SHP77 treated with DMSO at 0.1 percent for 48 hours (cell line): ENCODE measurements at places on chromosomes 13 and 19.

DNA sequence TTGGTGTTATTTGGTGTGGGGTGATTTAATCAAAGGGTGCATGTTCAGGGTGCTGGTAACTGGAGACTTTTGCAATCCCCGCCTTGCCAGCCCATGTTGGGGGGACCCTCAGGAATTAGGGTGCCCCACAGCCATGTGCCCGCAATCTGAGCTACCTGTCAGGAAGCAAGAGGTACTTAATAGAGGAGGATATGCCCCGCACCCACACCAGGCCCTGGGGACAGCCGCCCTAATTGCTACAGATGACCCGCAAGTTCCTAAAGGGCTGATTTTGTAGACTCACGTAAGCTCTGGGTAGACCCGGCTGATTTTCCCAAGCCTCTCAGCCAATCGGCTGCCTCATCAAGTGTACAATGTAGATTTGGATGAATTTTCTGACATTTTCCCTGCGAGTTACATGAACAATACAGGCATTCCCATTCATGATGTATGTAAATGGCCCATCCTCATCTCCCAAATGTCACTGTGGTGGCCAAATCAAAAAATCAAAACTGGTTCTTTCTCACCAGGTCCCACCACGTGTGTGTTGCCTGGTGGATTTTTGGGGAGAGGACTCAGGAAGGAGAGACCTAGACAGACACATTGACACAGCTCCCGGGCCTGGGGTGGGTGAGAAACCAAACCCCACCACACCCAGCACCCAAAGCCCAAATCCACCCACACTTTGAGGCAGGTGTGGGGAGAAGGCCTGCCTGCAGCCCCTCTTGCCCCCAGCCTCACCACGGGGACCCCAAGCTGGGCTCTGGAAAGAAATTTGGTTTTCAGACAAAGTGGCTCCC is 119.2 kb upstream of the SPACA7 start:
- DNase-seq = no peak

- no peak for DNase-seq
Observed at GRCh38 chr13:41900918-41901317, 60.0 kb downstream of the VWA8 start.

GRCh38 chr13:20354722-20355121 is 122.6 kb upstream of the GJB6 start:
- DNase-seq = no peak

DNA sequence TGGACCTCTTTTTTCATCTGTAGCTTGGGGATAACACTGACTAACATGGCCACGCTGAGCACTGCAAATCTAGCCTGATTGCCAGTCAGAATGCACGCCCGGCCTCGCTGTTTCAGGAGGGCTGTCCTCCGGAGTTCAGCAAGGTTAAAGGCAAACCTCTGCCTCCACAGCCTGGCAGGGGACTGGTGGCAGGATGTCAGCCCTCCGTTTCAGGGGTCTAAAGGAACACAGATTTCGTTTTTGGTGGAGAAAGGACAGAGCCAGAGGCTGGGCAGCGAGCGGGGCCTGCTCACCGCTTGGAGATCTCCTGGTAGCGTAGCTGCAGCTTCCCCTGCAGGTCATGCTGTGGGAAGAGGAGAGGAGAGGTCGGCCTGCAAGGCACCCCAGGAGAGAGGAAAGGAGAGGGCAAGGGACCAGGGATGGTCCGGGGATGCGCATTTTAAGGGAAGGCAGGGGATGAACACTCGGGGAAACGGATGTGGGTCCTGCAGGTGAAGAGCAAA is 560 bp downstream of the NDUFA7 start:
- DNase-seq = no peak

DNA sequence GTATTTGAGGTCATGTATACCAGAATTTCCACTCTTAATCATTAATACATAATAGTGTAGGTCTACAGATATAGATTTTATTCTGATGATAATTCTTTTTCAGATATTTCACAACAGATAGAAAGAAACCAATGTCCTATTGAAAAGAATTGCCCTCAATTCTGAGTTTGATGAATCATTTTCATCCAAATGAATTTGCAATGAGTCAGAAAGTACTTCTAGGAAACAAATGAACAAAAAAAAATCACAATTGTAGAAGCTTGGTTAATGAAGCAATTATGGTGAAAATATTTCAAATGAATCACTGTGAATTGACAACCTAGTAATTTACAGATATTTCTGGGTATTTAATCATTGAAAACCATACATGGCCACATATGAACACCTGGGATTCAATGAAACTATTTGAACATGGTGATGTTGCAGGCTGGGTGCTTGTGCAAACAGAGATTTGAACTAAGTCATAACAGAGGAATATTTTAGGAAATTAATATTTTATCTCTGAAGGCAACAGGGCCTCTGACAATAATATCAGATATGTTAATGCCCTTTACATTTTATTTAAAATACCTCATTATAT is 360.9 kb downstream of the SLITRK5 start:
- no peak for DNase-seq

DNA sequence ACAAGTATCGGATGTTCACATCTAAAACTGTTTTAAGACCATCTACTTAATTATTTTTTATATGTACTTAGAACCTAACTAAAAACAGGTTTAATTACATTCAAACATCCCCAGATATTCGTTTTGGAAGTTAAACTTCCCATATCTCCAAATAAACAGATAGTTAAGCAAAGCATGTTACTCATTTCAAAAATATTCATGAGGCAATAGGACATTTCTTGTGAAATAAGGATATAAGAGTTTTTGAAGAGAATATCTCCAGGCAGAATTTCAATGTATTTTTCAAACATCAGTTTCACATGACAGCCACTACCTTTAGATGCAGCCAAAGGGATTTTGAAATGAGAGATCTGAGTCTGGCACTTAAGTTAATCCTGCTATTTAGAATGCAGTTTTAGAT is 697.5 kb downstream of the SLITRK1 start:
- DNase-seq = no peak

DNA sequence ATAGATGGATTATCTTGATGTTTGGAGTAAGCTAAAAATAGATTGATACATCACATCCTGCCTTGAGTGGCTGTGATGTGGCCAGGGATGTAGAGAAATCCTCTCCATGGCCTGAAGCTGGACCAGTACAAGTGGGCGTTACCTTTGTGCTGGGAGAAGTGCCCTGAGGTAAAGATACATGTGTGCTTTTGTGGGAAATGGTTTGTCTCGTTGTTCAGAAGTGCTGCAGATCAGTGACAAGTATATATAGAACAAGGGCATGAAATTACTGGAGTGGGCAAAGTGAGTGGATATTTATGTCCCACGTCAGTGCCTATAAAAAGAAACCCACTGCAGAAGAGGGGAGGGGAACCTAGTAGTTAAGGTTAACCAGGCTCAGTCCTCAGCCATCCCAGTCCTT is 12.2 kb upstream of the ZNF304 start:
- no peak for DNase-seq

DNA sequence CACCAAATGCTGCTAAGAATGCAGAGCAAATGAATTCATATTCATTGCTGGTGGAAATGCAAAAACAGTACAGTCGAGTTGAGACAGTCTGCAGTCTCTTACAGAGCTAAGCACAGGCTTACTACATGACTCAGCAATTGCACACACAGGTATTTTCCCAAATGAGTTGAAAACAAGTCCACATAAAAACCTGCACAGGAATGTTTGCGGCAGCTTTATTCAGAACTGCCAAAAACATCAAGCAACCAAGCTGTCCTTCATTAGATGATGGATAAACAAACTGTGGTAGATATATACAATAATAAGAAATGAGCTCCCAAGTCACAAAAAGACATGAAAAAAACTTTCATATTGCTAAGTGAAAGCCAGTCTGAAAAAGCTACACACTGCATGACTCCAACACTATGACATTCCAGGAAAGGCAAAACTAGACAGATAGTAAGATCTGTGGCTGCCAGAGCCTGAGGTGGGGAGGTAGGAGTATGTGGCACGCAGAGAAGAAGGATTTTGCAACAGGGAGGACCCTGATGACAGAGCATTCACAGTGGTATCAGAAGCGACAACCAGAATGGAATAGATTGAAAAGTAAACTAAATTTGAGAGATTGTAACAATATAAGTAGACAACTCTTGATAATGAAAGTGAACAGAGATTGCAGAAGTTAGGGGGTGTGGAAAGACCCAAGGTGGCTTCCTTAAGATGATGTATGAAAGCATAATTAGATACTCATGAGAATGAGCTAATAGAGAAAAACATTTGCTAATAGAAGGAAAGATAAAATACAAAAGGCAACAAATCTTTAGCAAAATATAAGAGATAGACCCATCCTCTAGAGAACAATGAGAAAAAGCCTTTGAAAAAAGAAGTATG is 52.7 kb downstream of the TSC22D1 start:
- no peak for DNase-seq

GRCh38 chr13:66313413-66313812 is 916.7 kb downstream of the PCDH9 start:
- DNase-seq = no peak

- DNase-seq = peak; percentile 27
Observed at GRCh38 chr19:32339988-32340874, 5.2 kb upstream of the ZNF507 start.

DNA sequence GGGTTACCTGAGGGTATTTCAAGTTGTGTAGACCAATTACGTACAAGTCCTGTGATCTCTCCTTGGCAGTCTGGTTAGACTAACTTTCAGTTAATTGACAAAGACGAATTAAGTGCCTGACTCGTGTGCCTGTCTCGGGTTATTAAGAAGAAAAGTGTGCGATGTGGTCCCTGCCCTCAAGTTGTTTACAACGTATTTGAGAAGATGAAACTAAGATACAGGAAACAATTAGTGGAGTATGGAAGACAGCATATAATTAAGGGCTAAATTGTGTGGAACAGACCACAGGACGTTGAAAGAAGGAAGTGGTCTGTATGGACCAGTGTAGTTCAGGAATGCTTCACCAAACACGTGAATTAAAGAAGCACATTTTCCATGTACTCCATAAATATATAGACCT is 49.2 kb downstream of the KLF5 start:
- DNase-seq = no peak

GRCh38 chr19:43572171-43572588 is 3.1 kb downstream of the XRCC1 start:
- DNase-seq = peak; percentile 22

DNA sequence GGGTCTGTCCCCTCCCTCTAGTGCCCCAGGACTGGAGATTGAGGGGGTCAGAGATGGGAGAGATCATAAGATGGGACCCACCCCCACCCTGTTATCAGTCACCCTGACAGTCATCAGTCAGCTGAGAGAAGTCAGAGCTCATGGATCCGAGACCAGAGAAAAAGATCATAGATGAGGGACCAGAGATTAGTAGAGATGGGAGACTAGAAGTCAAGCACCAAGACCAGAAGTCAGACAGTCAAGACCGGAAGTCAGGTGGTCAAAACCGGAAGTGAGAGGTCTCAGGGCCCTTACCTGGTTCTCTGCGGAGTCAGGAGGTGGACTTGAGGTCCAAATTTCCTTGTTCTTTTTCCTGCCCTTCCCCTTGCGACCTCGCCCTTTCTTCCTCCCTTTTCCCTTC is 7.0 kb downstream of the COL5A3 start:
- DNase-seq = no peak

GRCh38 chr13:76481738-76482137 is 404.5 kb downstream of the KCTD12 start:
- DNase-seq = no peak

- DNase-seq = no peak
Observed at GRCh38 chr13:106372199-106373155, 163.0 kb downstream of the EFNB2 start.

GRCh38 chr13:50645092-50645491 is 198.4 kb downstream of the DLEU7 start:
- no peak for DNase-seq

DNA sequence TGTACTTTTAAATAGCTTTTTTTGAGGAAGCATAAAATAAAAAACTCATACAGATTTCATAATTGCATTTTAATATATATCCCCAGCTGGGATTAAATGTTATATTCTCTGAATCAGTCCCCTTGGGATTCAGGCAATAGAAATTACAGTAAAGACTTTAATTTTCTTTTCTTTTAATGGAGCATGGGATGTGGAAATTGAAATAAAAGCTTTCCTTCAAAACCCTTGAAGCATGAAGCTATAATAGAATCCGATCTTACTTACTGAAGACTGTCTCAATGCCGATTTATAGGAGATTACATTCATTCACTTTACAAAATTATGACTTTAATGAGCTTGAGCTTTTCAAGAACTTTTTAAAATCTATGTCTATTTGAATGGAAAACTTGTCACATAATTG is 243.4 kb downstream of the SPRY2 start:
- DNase-seq = no peak

- DNase-seq = no peak
Observed at GRCh38 chr19:7982651-7983099, 22.8 kb downstream of the ELAVL1 start.

DNA sequence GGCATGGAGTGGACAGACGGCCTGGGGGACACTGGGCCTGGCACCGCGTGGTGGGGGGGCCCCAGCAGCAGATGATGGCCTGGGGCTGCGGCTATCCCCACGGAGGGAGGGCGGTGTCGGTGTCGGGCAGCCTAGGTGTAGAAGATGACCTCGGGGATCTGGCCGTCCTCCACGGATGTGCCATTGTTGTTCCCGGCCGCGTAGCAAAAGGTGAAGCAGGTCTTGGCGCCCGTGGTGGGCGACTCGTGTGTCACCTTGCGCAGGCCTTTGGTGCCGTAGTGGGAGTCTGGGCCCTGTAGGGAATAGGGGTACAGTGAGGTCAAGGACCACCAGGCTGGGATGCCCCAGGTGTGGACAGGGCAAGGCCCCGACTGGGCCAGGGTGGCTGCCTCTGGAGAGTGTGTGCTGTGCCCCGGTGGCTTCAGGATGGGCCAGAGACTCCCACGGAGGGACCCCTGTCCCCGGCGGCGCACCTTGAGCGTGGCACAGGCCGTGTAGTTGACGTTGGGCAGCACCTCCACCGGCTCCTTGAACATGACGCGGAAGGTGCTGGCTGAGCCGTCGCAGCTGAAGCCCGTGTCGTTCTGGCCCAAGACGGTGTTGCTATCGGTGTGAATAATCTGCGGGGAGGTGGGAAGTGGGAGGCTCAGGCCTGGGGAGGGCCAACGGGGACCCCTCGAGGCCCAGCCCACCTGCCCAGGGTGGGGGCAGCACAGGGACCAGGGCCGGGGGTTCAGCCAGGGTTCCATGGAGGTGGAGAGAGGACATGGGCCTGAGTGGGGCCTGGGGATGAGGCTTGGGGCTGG is 29.0 kb downstream of the BTBD2 start:
- no peak for DNase-seq

DNA sequence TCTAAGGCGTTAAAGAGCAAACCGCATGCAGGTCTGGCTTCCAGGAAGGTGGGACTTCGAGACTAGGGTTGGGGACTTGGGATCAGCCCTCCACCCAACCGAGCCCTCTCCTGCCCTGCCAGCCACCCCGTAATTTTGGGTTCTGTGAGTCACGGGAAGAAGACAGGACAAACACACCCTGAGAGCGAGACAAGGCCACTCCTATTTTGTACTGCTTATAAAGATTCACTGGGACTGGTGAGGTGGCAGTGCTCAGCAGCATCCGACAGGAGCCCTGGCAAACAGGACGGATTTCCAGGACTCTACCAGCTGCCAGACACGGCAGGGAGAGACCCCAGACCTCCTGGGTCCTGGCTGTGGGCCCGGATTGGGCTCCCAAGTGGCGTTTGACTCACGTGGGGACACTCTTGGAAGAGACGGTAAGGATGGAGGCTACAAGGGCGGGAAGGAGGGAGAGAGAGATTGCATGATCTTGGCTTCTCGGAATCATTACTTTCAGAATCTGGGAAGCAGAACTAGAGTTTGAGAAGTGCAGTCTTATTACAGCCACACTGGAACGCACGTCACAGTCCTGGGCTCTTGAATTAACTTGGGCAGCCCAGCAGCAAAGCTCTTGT is at the start of gene C5AR2:
TSS of gene C5AR2 (plus strand) at position 245 of the 617 bp plus-strand sequence. CDS start 8,625 bp downstream, outside the sequence.
- no peak for DNase-seq
